ENCODE measurements at places on chromosomes 4 and X.

DNA sequence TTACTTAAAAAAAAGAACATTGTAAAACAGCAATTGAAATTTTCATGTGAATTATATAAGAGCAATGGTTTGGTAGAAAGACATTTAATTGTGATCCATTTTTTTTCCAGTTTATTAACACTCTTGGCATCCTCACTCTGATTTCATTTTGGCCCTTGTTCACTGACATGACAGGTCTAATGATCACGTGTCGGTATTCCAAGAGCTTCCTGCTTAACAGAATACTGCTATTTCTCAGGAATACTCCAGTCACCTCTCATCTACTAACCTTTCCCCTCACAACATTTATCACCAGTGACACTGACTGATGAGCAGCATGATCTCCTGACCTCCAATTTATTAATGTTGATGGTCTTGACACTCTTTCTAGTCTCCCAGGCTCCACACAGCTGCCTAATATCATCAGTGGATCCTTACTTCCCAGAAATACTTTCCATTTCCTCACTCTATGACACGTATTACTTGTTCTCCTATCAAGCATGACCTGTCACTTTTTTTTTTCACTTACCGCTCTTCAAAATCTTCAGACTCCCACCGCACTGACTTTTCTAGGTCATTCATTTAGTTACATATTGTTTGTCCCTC lies 847.8 kb upstream of the SLIT2 start:
- DNase-seq, result no peak

GRCh38 chrX:153305972-153306371 lies 15.6 kb downstream of the PNMA6F start:
- peak; percentile 7 for DNase-seq

- peak; percentile 3 for DNase-seq
Observed at GRCh38 chrX:50967736-50968135, 57.2 kb downstream of the BMP15 start.

DNA sequence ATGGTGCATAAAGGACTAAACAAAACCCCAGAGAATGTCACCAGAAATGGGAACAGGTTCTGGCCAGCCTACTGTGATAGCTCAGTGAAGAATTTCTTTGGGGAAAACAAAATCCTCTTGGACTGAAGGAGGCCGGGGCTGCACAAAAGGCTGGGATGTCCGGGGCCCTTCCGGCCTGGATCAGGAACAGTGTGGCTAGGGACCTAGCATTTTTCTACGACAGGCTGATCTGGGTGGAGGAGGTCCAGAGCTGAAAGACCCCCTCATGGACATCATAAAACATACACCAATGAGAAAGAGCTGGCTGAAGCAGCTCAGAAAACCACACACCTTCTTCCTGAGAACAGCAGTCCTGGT lies 94.7 kb downstream of the BCOR start:
- DNase-seq, result no peak

DNA sequence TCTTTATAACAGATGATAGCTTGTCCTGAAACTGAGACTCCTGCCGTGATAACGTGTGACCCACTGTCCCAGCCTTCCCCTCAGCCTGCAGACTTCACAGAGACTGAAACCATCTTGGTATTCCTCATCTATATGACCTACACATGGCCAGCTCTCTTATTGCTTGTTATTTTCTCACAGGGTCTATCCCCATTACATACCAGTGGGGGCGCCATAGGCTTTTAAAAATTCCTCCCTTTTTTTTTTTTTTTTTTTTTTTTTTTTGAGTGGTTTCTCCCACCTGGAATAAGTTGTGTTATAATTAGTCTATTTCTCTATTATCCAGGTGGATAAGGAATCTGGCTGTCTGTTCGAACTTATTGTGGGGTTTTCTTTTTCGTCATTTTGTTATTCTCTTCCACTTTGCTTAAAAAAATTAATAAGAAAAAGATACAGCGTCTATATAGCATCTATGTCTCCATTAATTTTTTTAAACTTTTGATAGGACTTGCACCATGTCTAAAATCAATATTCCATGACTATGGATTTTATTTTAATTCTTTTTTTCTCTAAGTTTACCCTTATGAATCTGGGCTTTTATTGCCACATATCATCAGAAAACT lies 47.2 kb downstream of the GYG2 start:
- DNase-seq, result peak; percentile 2

DNA sequence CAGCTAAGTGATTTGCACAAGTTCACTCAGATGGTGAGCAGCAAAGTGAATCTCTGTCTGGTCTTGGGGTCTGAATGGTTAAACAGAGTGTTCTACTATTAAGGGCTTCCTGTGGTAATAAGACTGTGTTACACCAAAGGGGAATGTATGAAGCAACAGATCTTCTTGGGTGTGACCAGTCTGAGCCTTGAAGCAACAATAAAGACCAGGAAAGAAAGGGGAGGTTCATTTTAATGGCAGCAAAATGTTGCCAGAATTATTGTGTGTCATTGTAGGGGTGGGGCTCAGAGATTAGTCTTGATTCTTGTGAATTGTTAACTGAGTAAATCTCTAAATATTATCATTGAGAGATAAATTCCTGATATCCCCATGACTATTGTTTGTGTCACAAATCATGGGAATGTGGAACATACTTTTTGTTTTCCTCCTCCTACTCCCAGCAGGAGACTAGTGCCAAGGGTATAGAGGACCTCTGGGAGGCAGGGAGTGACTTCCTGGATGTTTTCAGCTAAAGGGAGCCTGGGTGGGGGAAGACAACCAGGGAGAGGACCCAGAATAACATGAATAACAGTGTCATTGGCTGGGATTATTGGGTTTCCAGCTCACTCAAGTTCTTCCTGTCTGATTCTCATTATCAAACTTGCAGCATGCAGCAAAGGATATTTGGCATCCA lies 141.4 kb upstream of the PAK3 start:
- DNase-seq, result no peak

DNA sequence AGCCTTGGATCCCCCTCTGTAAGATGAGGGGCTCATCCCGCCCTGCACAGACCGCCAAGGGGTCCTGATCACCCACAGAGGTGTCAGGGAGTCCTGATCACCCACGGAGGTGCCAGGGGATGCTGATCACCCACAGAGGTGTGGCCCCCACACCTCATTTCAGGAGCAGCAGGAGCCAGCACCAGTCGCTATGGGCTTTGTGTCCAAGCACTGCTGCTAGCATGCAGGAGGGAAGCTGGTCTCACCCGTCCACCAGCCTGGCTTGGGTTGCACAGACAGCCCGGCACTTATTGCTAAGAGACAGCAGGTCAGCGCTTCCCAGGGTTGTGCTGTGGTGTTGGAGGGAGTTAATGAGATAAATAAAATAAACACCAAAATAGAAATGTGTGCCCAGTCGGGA lies 88.5 kb downstream of the ADRA2C start:
- DNase-seq, result no peak

GRCh38 chrX:35351212-35351611 lies 408.6 kb downstream of the FAM47B start:
- no peak for DNase-seq

GRCh38 chr4:38785901-38786402 lies 3.2 kb upstream of the TLR10 start:
- no peak for DNase-seq

- no peak for DNase-seq
Observed at GRCh38 chr4:105057370-105058105, 89.1 kb upstream of the TET2 start.

DNA sequence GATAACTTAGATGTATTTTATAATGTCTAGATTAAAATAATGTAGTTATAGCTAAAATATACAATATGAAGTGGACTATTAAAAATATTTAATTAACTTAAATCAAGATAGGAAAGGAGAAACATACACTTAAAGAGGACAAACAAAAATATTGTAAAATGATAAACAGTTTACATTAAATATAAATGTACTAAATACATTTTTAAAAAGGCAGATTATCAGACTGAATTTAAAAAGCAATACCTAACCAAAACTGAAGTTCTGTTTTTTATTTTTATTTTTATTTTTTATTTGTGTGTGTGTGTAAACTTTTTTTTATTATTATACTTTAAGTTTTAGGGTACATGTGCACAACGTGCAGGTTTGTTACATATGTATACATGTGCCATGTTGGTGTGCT lies 811.6 kb upstream of the INTU start:
- no peak for DNase-seq
